ENCODE measurements at places on chromosomes 16 and 17. TPM values are rescaled to one million over a fixed set of nuclear protein-coding genes. Genes with fewer than 3 reads are reported as not detected.
A peak's percentile ranks its signal among the peaks of the same experiment; 100 is the strongest.

The CXCL16 gene
- total RNA-seq: 24.9 TPM

The ARL6IP1 gene
- 117 TPM for total RNA-seq

The PPY gene
- not detected for total RNA-seq

The CLEC19A gene
- total RNA-seq: not detected

The ACADVL gene
- total RNA-seq: 1,579 TPM

The PLSCR3 gene
- total RNA-seq: 11.5 TPM

The INCA1 gene
- total RNA-seq: not detected

The HYDIN gene
- 4.6 TPM for total RNA-seq

The TERB1 gene
- total RNA-seq: not detected

The ASPA gene
- 17.4 TPM for total RNA-seq

The CD300LG gene
- not detected for total RNA-seq

DNA sequence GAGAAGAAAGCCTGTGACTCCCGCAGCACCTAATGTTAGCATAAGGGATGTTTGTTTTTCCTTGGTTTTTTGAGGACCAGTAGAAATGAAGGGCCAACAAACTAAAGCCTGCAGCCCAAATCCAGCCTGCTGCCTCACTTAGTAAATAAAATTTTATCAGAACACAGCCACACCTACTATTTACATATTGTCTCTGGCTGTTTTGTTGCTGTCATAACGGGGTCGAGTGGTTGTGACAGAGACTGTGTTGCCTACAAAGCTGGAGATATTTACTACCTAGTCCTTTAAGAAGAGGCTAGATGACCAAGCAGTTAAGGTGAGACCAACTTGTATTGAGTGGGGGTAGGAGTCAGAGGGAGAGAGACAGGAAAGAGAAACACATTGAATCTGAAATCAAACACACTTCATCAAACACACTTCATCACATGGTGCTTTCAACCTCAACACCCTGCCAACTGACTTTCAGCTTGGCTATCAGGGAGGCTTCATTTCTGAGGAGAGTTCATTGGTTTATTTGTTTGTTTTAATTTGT lies 546.3 kb upstream of the CDH11 start:
- DNase-seq: no peak

DNA sequence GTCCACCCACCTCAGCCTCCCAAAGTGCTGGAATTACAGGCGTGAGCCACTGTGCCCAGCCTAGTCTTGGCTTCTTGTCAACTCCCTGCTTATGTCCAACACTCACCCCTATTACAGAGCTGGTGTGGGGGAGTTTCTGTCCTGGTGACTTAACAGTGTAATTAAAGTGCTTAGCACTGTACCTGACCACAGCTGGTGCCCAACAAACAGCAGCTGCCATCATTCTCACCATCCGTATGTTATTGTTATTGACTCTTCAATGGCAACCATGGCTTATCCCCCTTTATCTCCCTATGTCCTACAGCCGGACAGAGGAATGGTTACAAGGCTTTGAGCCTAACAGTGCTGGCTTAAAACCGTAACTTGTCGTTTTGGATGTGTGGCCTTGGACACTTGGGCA lies 17.0 kb upstream of the BRCA1 start:
- no peak for DNase-seq

DNA sequence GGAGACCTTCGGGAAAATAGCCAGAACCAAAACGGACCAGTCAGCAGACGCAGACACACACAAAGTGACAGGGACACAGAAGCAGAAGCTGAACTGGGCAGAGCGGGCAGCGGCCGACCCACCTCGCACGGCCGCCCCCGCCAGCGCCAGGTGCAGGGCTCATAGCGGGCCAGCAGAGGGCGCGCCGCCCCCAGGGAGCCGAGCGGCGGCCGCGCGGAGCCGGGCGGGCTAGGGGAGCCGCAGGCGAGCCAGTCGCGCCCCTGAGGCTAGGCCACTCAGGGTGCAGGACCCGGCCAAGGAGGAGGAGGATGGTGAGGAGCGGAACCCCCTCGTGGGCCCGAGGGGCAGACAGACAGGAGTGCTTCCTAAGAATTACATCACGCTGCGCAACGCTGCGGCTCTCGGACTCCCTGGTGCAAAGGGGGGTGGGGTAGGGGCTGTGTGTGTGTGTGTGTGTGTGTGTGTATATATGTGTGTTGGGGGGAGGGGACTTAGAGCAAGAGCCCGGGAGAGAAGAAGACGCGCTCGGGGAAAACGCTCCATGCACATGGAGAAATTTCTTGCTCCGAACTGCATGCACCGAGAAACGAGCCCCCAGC lies 913 bp upstream of the NOG start:
- peak; percentile 62 for DNase-seq

DNA sequence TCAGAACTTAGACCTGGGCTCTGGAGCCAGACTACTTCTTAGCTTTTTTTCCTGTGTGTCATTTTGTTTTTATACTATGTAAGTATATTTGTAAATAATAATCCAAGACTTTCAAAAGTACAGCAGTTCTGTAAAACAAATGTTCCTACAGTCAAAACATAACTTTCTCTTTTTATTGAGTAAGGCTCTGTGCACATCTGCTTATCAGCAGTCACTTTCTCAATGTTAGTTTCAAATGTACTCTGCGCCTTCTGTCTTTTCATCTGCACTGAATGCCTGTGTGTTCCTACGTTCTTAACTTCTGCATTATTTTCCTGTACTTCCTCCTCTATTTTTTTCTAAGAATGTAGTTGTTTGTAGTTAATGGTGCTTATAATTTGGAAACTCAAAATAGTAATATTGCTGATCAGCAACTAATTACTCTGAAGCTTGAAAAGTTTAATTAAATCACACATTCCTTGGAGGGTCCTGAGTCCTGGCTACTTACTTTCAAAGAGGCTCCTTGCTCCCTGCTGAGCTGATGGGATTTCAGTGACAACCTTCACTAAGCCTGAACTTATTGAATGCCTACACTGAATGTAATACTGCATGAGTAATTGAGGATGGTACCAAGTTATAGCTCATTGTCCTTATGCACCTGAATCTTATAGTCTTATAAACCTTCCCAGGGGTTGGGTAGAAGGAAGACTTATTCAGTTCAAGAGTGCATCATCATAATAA lies 329.9 kb downstream of the KCNJ2 start:
- DNase-seq: no peak

DNA sequence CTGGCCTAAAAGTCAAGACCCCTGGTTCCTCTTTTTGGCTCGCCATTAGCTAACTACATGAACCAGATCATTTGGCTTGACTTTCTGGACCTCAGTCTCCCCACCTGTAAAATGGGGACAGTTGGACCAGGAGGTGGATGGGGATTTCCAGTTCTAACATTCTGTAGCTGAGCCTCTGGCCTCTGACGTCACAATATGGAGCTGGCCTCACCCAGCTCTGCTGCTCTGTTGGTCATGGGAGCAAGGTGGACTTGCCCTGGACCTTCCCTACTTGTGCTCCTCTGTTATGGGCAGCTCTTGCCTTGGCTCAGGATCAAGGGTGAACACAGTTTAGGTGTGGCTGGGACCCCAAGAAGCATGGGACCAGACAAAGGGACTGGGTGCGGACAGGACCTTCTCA lies 16.5 kb upstream of the KCNH6 start:
- DNase-seq: no peak

GRCh38 chr17:63589646-63590045 lies 11.0 kb upstream of the TACO1 start:
- DNase-seq: no peak

GRCh38 chr17:42135664-42136653 lies 13.4 kb downstream of the HSPB9 start:
- peak; percentile 85 for DNase-seq

DNA sequence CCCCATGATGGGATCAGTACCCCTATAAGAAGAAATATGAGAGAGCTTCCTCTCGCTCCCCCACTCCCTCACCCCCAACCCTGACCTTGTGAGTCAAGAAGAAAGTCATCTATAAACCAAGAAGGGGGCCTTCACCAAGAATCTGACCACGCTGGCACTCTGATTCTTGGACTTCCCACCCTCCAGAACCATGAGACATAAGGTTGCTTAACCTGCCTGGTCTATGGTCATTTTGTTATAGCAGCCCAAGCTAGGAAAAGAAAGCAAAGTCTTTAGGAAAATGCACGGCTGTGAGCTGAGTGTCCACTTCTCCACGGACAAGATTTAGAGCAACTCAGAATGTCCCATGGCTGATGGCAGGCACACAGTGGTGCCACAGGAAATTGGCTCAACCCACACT lies 333.5 kb downstream of the SOX9 start:
- DNase-seq: no peak

GRCh38 chr16:56288019-56288418 lies 96.7 kb downstream of the GNAO1 start:
- no peak for DNase-seq

DNA sequence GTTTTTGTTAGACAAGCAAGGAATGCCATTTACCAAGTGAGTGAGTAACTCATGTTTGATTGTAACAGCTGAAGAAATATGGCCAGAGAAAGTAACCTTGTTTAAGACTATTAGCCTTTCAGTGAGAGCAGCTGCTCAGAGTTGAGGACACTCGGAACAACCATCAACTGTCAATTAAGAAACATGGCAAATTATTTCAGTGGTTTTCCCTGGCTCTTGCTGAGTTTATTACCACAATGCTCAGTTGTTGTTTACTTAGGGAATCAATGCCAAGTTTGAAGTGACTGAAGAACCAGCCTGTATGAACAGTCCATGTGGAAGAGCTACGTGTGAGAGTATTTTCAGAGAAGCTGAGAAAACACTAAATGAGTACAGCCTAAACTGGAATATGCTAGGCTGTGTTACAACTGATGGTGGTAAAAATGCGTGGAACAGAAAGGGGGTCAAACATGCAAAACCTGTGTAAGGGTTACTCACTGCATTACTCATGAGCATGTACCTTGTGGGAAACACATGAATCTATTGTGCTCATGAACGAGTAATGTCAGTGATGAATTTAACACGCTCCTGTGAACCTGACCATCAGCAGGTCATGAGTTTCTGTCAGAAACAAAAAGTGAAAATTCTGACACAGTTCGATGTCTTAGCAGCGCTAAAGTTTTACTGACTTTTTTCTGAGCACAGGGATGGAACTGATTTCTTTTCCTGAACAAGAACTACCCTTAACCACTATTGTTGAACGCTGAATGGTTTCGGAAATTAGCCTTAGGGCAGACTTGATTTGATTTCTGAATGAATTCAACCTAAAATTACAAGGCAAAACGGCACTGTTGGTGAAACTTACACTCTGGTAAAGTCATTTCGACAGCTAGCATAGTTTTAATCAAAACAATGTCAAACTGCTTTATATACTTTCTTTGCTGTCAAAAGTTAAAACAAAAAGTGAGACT lies 33.5 kb downstream of the GNA13 start:
- no peak for DNase-seq

GRCh38 chr17:13735444-13735843 lies 133.7 kb upstream of the HS3ST3A1 start:
- no peak for DNase-seq

- no peak for DNase-seq
Measured at GRCh38 chr16:61829631-61830030, 206.6 kb downstream of the CDH8 start.

DNA sequence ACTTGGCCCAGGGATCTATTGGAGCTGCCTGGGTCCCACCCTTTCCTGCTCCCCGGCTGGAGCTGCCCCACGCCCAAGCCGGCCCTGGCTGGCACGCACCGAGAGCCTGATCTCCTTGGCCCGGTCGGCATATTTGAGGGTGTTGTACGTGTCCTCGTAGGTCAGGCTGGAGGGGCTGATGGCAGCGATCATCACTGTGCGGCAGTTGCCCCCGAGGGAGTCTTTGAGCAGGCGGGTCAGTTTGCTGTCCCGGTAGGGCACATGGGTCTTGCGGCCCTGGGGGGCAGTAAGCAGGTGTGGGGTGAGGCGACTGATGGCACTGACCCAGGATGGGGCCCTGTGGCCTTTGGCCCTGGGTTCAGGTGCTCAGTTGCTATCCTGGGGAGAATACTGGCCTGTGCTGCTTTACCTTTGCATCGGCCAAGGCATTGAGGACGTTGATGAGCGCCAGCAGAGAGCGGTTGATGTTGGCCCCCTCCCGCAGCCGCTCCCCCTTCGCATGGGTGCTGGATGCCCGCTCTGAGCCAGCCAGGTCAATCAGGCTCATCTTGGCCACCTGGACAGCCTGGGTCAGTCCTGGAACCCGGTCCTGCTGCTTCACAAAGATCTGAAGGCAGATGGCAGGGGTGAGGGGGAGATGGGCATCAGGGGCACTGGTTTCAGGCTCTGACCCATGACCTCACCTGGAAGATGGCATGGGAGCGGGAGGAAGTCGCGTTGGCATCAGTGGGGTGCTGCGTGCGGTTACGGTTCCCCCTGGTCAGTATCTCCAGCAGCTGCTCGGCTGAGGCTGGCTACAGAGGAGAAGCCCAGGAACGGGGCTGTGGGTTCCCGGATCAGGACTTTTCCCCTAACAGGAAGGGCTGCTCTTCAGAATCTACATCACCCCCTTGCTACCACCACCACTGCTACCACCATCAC lies 13.5 kb downstream of the KIF18B start:
- no peak for DNase-seq

- no peak for DNase-seq
Measured at GRCh38 chr17:36947922-36948716, 635 bp upstream of the AATF start.

DNA sequence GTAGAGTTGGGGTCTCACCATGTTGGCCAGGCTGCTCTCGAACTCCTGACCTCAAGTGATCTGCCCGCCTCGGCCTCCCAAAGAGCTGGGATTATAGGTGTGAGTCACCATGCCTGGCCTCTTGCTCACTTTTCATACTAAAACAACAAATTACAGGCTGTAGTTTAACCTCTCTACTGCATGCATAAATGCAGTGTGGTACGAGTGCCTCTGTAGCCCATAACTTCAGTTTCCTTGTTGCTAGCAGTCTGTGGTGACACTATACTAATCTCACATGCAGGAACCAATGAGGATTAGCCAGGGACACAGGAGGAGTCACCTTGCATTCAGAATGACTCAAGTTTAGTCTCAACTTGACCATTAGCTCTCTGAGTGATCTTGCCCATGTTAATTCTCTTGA lies 20.1 kb downstream of the HMOX2 start:
- DNase-seq: no peak

- DNase-seq: no peak
Measured at GRCh38 chr17:70905796-70906195, 736.5 kb downstream of the KCNJ2 start.

DNA sequence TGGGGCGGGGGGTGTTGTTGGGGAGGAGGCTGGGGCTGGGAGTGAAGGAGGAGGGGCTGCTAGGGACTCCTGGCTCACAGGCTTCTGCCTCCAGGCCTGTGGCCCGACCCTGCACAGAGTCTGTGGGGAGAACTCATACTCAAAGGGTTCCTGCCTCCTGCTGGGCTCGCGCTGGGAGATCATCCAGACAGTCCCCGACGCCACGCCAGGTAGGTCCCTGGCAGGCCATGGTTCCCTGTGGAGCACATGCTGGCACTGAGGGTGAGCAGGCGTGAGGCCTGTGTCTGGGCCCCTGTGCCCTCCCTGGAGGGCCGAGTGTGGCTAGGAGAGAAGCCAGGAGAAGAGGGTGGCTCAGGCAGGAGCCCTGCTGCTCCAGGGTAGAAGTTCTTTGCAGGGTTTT lies 4.6 kb downstream of the ITGAD start:
- no peak for DNase-seq

DNA sequence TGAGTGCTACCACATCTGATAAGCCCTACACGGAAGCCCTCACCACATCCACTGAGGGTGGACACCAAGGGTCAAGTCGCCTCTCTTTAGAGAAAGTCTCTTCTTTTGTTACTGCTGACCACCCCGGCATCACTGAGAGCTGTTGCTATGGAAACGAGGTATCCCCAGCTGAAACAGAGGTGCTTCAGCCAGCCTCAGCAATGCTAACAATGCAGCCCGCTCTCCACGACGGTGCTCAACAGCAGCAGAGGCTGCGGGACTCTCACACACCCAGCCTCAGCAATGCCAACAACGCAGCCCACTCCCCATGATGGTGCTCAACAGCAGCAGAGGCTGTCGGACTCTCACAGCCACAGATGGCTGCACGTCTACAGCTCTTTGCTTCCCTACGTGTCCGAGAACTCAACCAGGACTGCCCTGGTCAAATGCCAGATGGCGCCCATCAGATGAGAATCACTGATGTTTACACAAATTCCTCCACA lies 41.4 kb downstream of the VPS53 start:
- DNase-seq: no peak

Data from Peyer's patch (tissue), 4 donors.